ENCODE measurements at places on chromosomes 7 and 10. TPM values are rescaled to one million over a fixed set of nuclear protein-coding genes. Genes with fewer than 3 reads are reported as not detected.

Gene SEMA4G
- polyA plus RNA-seq: not detected

Gene DNAJC30
- 15.4 TPM for polyA plus RNA-seq

GRCh38 chr10:108911814-108912541 is 1011.3 kb downstream of the XPNPEP1 start:
- no peaks in the 10 kb centered on the region for H3K36me3 ChIP-seq
- H3K4me3 ChIP-seq: peak overlapping the region; percentile 58
- no peak for DNase-seq
- peaks cover 20% of the 10 kb centered on the region for H3K27me3 ChIP-seq
- H3K4me1 ChIP-seq: peaks cover 6% of the 10 kb centered on the region

GRCh38 chr7:89077992-89078391 is 282.5 kb upstream of the TEX47 start:
- no peaks in the 10 kb centered on the region for H3K27me3 ChIP-seq
- no peak overlapping the region for H3K27ac ChIP-seq
- no peaks in the 10 kb centered on the region for H3K4me1 ChIP-seq

GRCh38 chr7:95446618-95447017 is 11.8 kb upstream of the PON2 start:
- H3K27me3 ChIP-seq: no peaks in the 10 kb centered on the region
- no peak overlapping the region for H3K4me3 ChIP-seq
- no peaks in the 10 kb centered on the region for H3K4me1 ChIP-seq
- H3K36me3 ChIP-seq: no peaks in the 10 kb centered on the region
- DNase-seq: no peak

DNA sequence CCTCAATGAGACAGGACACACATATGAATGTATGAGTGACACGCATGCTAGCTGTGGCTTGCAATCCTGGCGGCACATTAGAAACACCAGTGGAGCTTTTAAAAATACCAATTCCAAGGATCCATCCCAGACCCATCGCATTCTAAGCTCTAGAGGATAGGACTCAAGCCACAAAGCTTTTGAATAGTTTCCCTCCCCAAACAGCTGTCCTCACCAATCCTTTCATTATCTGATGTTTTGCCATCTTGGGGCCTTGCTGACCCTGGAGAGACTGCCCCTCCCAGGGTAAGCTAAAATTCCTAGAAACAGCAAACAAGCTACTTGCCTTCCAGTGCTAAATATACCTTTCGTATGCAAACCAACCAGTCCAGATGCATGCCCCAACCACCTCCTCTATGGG is 8.9 kb upstream of the TM9SF3 start:
- no peaks in the 10 kb centered on the region for H3K27me3 ChIP-seq
- H3K36me3 ChIP-seq: peaks cover 20% of the 10 kb centered on the region
- H3K4me3 ChIP-seq: no peak overlapping the region
- peak overlapping the region; percentile 13 for H3K27ac ChIP-seq
- H3K4me1 ChIP-seq: peaks cover 5% of the 10 kb centered on the region

- DNase-seq: no peak
- no peaks in the 10 kb centered on the region for H3K36me3 ChIP-seq
- H3K4me1 ChIP-seq: no peaks in the 10 kb centered on the region
Observed at GRCh38 chr10:31549896-31550295, 230.9 kb downstream of the ZEB1 start.

- no peak overlapping the region for H3K27ac ChIP-seq
- H3K36me3 ChIP-seq: no peaks in the 10 kb centered on the region
- H3K4me1 ChIP-seq: no peaks in the 10 kb centered on the region
- no peak for DNase-seq
Observed at GRCh38 chr10:101558204-101558603, 29.9 kb downstream of the POLL start.

- H3K4me3 ChIP-seq: no peak overlapping the region
- no peaks in the 10 kb centered on the region for H3K27me3 ChIP-seq
- H3K4me1 ChIP-seq: peaks cover 13% of the 10 kb centered on the region
Observed at GRCh38 chr7:44084701-44085100, 2.4 kb upstream of the POLM start.

DNA sequence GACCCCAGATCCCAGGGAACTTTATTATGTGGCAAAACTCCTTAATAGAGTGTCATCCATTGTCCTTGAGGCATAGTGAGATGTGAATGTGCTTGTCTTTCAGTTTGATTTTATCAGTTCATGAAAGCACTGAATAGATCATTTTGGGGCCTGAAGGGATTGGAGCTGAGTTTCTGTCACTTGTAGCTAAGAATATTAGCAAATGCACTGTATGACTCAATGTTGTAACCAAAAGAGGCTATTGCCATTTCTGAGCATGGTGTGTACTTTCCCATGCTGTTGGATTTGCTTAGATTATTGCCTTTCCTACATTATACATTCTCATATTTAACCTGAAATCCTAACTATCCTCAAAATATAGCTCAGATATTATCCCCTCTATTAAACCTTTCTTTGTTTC is 130.4 kb downstream of the PRKG1 start:
- no peaks in the 10 kb centered on the region for H3K4me1 ChIP-seq
- no peaks in the 10 kb centered on the region for H3K27me3 ChIP-seq
- H3K36me3 ChIP-seq: no peaks in the 10 kb centered on the region
- no peak for DNase-seq
- no peak overlapping the region for H3K27ac ChIP-seq

DNA sequence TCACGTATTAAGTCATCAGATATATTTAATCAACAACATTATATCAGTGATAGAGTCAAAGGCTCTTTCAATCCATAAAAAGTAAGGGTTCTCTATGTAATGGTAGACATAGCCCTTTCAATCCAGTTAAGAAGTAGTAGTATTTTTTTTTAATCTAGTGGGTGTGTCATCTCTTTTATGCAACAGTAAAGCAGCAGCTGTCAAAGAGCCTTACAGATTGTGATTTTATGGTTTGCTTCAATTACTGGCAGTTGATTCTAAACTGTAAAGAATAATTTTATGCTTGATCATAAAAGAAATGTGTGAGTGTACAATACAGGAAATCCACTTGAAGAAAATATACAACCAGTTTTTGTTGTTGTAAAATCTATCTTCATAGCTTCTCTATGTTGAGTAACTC is 902.6 kb upstream of the MBL2 start:
- H3K27me3 ChIP-seq: no peaks in the 10 kb centered on the region
- no peak for DNase-seq
- no peak overlapping the region for H3K27ac ChIP-seq
- no peaks in the 10 kb centered on the region for H3K4me1 ChIP-seq

- no peaks in the 10 kb centered on the region for H3K4me1 ChIP-seq
- no peak for DNase-seq
- H3K36me3 ChIP-seq: no peaks in the 10 kb centered on the region
- H3K4me3 ChIP-seq: no peak overlapping the region
Observed at GRCh38 chr7:74051629-74052410, 23.8 kb downstream of the ELN start.

GRCh38 chr7:82745117-82745516 is 301.5 kb upstream of the CACNA2D1 start:
- H3K27me3 ChIP-seq: no peaks in the 10 kb centered on the region
- no peak for DNase-seq
- no peak overlapping the region for H3K27ac ChIP-seq
- no peaks in the 10 kb centered on the region for H3K4me1 ChIP-seq

DNA sequence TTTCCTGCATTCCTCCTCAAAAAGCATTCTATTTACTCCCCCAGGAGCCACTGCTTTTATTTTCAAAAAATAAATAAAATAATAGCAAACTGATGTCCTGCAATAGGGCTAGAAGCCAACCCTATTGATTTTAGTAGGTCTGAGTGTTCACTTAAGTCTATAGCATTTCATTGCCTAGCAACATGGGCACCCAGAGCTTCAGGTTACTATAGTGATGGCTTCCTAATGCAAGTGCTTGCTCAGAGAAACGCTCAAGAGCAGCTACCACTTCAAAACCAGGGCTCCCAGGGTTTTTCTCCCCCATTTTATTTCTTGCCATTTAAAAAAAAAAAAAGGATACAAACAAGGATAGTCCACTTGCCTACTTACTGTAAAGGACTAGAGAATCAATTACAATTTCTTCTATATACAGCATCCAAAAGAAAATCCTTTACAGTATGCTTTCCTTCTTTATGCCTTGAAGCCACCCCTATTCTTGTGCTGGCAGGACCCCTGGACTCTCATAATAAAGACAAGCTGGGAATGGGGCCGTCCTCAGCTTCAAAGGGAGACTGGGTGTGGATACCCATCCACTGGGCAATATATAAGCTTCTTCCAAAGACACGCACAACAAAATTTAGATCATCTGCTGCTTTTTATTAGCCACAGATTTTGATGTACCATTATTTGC is 133.3 kb downstream of the VPS41 start:
- DNase-seq: no peak
- no peak overlapping the region for H3K4me3 ChIP-seq
- H3K27me3 ChIP-seq: no peaks in the 10 kb centered on the region
- peaks cover 17% of the 10 kb centered on the region for H3K36me3 ChIP-seq
- H3K4me1 ChIP-seq: no peaks in the 10 kb centered on the region

- peaks cover 15% of the 10 kb centered on the region for H3K36me3 ChIP-seq
- H3K27ac ChIP-seq: no peak overlapping the region
- H3K4me3 ChIP-seq: no peak overlapping the region
Observed at GRCh38 chr10:12880423-12880822, 121.1 kb downstream of the CCDC3 start.

DNA sequence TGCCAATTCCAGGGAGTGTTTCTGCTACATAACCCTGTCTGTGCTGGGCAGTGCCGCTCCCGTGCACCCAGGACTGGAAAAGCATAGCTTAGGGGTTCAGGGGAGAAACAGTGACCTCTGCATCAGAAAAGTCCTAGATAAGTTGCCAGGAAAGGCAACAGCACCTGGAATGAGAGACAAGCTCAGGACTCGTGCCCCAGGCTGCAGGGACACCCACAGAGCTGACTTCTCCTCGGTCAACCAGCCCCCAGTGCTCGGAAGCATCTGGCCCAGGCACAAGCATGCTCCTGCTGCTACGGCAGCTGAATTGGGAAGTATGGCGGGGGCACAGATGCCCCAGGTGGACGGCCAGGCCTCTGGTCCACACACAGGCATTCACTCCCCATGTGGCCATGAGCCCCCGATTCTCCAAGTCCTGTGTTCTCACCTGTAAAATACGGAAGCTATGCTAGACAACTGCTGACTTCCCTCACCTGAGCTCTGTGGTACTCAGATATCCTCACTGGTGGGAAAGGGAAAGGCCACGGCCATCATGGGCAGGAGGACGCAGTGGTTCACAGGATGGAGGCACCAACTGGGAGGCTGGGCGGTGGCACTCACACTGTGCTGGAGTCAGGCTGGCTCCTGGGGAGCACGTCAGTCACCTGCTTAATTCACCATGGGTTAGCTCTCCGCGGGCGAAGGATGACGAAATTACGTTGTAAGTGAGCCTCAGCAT is 220.5 kb downstream of the PTPRN2 start:
- H3K27me3 ChIP-seq: no peaks in the 10 kb centered on the region
- H3K4me1 ChIP-seq: no peaks in the 10 kb centered on the region
- H3K4me3 ChIP-seq: no peak overlapping the region
- H3K27ac ChIP-seq: no peak overlapping the region
- no peak for DNase-seq

DNA sequence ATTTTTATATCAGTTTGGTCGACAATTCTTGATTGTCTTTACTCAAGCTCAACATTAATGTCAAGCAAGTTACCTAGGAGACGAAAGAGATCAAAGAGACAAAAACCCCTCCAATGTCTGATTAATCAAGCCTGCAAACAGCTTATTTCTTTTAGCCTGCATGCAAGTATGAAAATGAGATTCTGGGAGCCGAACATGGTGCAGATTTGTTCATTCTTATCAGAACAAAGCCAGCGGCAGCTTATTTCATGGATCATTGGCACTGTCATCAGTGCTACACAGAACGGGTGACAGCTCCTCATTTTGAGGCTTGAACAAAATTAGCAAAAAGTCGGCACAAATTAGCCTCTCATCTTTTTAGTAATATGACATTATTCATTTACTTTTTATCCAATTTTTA is 26.5 kb downstream of the FAM204A start:
- H3K36me3 ChIP-seq: peaks cover 5% of the 10 kb centered on the region
- no peak for DNase-seq
- no peak overlapping the region for H3K4me3 ChIP-seq
- no peaks in the 10 kb centered on the region for H3K27me3 ChIP-seq

- peaks cover 11% of the 10 kb centered on the region for H3K36me3 ChIP-seq
- H3K4me3 ChIP-seq: no peak overlapping the region
- no peak for DNase-seq
- H3K4me1 ChIP-seq: peaks cover 21% of the 10 kb centered on the region
- peak overlapping the region; percentile 38 for H3K27ac ChIP-seq
Observed at GRCh38 chr10:30999070-30999712, 32.5 kb downstream of the ZNF438 start.

DNA sequence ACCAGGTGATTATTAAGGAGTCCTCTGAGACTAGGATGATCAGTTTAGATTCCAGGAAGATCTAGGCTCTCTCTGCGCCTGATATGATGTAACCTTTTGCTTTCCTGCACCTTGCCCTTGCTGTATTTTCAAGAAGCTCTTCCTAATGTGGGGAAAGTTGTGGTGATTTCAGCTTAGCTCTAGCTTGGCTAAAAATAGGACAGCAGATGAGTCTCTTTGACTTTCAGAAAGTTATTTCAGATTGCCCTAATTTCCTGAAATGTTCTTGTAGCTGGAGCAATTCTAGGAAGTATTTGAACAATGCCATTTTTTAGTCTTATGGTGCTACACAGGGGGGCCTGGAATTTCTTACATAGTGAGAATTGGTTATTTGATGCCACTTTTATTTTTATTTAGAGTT is 3.8 kb downstream of the LCOR start:
- H3K4me1 ChIP-seq: peaks cover 81% of the 10 kb centered on the region
- peak overlapping the region; percentile 89 for H3K27ac ChIP-seq
- no peaks in the 10 kb centered on the region for H3K36me3 ChIP-seq
- no peaks in the 10 kb centered on the region for H3K27me3 ChIP-seq
- H3K4me3 ChIP-seq: no peak overlapping the region

DNA sequence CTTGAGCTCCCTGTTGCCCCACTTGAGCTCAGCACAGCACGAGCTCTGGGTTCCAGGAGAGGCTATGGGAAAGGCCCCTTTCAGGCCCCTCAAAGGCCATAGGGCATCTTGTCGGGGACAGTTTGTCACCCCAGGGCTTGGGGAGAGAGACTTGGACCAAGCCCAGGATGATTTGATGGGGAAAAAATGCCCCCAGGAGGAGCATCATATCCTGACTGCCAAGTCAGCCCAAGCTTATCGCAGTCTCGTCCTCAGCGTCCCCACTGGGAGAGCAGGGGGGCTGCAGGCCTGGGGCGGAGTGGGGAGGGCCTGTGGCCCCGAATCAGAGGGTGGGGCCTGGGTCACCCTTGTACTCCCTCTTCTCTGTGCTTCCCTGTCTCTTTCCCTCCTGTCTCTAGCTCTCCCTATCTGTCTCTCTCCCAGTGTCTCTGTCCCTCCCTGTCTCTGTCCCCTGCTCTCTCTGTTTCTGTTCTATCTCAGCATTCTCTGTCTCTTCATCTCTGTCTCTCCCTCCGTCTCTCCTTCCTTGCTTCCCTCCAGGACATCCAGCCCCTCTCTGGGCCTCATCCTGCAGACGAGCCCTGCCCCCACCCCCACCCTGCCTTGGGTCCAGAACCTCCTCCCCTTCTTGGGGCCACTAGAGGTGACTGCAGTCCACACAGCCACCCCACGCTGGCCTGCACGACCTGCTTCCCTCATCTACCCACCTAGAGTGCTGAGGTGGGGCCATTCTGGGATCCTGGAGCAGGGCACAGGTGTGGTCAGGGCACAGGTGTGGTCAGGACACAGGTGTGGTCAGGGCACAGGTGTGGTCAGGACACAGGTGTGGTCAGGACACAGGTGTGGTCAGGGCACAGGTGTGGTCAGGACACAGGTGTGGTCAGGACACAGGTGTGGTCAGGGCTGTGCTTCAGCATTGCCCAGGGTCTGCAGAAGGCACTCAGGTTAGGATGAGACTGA is 17.3 kb upstream of the GRIFIN start:
- H3K27me3 ChIP-seq: peaks cover 80% of the 10 kb centered on the region
- H3K27ac ChIP-seq: peak overlapping the region; percentile 53
- no peak overlapping the region for H3K4me3 ChIP-seq
- no peaks in the 10 kb centered on the region for H3K36me3 ChIP-seq
- no peak for DNase-seq
